Myometrial cell (primary cell): ENCODE measurements at places on chromosomes 4 and X. TPM values are rescaled to one million over a fixed set of nuclear protein-coding genes. Genes with fewer than 3 reads are reported as not detected.

Gene SPATA4
- not detected in 2 replicates for total RNA-seq

Gene FAM241A
- total RNA-seq: 2.6 and 3.2 TPM in 2 replicates

Gene RNF4
- total RNA-seq: 36.9 and 44.1 TPM in 2 replicates

Gene TMSB15A
- 4.6 and 7.5 TPM in 2 replicates for total RNA-seq

Gene LIMCH1
- under 0.01 and 0.18 TPM in 2 replicates for total RNA-seq

Gene SRP72
- 49.3 and 64.7 TPM in 2 replicates for total RNA-seq

Gene PJA1
- total RNA-seq: 25.7 and 37.2 TPM in 2 replicates

Gene ZNF711
- total RNA-seq: 0.18 and 0.29 TPM in 2 replicates

Gene ABCG2
- 0.29 and 1.2 TPM in 2 replicates for total RNA-seq

Gene LSM6
- 10.7 and 23.9 TPM in 2 replicates for total RNA-seq

Gene TNMD
- not detected in 2 replicates for total RNA-seq

Gene GRPEL1
- 15.4 and 29.4 TPM in 2 replicates for total RNA-seq

Gene SSX1
- not detected in 2 replicates for total RNA-seq

Gene DNAJB14
- 12.7 and 17.7 TPM in 2 replicates for total RNA-seq

Gene SYN1
- total RNA-seq: 0.18 and 0.29 TPM in 2 replicates
